ENCODE measurements at places on chromosomes 5 and 9.

DNA sequence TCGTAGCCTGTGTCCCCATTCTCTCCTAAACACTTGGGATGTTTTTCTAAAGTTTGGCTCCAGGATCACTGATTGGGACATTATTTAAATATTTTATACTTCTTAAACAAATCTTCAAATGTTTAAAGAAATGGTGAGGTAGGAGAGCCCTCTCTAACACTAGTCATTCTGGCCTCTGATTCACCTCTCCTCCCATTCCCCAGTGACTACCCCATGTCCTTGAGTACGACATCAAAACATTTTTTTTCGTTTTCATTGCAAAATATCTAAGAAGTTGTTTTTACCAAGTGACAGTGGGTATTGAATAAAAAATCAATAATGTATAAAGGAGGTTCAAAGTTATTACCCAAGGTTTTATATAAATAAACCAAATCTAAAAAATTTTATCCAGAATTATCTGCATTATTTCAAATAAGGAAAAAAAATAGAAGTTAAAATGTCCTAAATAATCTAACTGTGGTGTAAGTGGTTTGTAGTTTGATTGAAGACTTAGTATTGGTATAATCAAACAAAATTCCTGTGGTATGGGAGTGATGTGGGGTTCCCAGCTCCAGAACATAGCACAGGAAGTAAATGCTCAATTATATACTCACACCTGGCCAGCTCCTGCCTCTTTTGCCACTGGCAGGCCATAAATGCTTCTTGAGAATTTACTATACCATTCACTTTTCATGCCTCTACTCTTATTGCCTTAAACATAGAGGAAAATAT lies 51.1 kb downstream of the MAST4 start:
- no peak for DNase-seq

DNA sequence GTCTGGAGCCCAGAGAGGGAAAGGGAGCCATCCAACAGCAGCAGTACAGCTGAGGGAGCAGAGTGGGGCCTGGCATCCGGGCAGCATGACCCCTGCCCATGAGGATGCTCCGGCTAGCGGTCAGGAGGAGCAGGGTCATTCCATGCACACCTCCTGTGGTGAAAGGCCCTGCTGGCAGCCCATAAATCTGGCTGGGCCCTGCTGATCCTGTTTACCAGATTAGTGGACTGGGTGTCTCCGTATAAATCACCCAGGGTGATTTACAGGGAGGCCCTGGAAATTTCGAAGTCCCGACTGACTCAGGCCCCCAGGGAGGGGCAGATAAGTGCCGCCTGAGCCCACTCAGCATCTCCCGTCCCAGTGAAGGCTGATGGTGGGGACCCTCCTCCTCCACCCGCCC lies 117.6 kb upstream of the HAND1 start:
- DNase-seq = no peak

GRCh38 chr5:98490348-98490747 lies 283.1 kb upstream of the RGMB start:
- no peak for DNase-seq

GRCh38 chr9:7777771-7778170 lies 21.8 kb downstream of the DMAC1 start:
- DNase-seq = no peak

- DNase-seq = no peak
Measured at GRCh38 chr9:109251080-109251775, 69.6 kb downstream of the EPB41L4B start.

DNA sequence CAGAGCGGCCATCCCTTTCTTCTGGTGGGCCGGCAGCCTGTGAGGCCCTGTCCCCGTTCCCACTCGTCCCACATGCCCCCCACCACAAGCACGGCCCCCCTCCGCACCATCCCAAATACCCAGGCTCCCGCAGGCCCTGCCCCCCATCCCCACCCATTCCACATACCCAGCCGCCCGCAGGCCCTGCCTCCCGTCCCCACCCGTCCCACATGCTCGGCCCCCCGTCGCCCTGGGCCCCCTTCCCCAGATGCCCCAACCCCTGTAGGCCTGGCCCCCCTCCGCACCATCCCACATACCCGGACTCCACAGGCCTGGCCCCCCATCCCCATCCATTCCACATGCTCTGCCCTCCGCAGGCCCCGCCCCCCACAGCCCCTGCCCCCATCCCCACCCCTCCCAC lies 11.5 kb downstream of the SLC6A19 start:
- DNase-seq = no peak

DNA sequence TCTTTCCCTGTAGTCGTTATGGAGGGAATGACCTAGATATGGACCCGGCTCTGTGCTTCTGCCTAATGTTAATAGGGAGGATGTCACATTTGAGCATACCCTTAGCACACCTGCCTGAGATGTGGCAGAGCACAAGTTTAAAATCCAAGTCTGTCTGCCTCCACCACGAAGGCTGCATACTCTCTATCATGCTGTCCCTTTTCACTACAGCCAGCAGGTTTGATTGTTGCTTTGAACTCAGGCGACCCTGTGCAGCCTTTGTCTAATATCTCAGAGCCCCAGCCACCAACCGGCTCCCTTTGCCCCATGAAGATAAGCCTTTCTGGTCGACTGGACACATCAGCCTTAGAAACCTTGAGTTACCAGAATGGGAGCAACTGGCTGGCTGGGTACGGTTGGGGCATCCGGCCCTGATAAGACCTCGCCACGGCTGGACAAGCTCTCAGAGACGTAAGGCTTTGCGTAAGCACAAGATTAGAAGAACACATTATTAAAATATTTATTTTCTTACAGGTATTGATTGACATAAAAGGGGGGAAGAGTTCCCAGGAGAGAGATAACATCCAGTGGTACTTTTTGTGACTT lies 222.0 kb upstream of the TRIM32 start:
- DNase-seq = no peak

GRCh38 chr5:79191457-79191856 lies 44.5 kb upstream of the JMY start:
- DNase-seq = no peak

DNA sequence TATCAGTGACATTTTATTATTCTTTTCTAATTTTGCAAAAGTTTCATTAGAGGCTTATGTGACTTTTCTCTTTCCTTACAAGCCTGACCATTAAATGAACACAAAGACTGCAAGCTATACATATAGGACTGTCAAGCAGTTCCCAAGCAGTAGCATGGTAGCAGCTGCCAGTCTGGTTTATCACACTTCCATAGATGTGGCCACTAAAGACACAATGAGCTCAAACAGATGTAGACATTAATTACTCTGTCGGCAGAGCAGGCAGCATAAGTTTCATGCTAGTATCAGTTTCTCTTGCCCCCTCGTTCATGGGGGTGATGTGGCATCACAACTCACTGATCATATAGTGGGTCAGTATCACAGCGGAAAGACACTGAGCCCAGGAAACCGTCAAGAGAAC lies 89.5 kb downstream of the CDH10 start:
- no peak for DNase-seq

DNA sequence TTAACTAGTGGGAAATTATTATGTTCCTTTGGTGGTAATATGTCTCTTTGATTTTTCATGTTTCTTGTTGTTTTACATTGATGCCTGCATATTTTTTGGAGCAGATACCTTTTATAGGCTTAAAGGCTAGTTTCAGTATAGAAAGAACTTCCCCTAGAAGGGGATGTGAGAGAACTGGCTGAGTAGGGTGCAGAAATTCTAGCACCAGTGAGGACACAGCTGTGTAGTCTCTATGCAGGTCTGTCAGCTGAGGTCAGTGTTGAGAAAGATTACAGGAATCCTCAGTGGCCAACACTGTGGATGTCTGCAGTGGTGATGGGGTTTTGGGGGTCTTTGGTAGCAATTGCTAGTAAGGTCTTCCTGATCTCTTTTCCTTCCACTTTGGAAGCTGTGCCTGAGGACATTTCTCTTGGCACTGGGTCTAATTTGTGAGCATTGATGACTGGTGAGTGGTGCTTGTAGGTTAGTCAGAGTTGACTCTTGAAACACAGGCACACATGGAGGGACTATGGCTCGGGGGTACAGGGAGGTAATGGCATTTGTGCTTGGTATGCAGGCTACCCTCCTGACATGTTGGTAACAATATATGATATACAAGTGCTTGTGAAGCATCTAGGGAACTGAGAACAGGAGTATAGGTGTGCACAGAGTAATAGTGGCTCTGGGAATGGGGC lies 221.4 kb downstream of the SPATA31D1 start:
- DNase-seq = no peak

GRCh38 chr9:86902991-86903733 lies 44.1 kb downstream of the GAS1 start:
- no peak for DNase-seq

DNA sequence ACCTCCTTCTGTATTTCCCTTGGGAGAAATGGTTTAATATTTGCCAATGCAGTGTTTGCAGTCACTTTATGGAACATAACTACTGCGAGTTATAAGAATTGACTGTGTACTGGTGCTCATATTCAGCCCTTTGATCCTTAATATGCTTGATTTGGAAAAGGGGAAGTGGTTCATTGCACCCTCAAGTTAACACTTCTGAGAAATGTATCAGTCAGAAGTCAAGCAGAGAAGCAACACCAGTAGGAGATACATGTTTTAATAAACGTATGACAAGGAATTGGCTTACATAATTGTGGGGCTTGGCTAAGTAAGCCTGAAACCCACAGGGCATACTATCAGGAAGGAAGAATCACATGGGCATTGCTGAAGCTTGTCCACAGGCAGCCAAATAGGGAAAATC lies 131.0 kb upstream of the SPRY4 start:
- DNase-seq = no peak

GRCh38 chr9:112119225-112120029 lies 55.7 kb downstream of the SUSD1 start:
- no peak for DNase-seq

DNA sequence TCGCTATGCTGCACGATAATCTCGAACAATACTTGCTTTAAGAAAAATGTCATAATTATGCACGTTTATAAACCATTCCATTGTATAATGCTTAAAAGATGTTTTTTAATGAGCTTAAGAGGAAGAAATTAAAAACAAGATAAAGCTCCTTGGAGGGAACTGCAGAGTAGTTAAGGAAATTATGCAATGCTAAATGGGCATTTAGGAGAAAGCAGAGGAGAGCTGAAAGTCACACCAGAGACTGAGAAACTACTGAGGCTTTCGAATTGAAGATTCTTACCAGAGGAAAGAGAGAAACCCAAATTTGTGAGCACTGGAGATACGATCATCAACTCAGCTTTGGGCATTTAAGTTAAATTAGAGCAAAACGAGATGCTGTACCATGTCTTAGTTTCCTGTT lies 119.4 kb downstream of the CDH10 start:
- DNase-seq = no peak

DNA sequence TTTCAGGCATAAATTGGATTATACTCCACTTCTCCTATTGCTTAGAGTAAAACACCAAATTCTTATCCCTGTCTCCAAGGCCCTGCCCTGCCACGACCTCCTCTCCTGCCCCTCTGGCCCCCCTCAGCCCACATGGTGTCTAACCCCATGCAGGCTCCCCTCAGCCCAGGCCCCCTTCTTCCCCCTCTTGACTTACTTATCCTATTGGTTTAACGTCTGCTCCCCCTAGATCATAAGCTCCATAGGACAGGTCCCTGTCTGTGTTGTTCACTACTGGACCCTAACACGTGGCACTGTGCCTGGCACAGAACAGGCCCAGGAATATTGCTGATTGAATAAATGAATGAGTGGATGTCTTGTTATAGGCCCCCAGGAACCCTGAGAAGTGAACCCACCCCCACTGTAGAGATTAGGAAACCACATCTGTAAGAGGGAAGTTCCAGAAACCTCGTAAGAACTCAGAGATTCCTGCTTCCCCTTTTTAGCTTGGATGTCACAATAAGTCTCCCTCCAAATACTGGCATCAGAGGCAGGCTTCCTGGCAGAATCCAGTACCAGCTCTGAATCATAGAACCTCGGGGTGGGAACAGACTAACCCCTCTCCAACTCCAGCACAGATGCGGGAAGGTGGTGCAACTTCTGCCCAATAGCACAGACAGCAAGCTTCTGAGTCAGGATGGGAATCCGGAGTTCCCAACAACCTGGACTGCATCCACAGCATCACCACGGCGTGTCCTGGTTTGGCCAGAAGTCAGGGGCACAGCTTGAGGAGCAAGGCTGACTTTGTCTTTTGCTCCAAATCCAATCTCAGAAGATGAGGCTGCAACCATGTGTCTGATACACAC lies 31.5 kb downstream of the HRH2 start:
- DNase-seq = no peak

DNA sequence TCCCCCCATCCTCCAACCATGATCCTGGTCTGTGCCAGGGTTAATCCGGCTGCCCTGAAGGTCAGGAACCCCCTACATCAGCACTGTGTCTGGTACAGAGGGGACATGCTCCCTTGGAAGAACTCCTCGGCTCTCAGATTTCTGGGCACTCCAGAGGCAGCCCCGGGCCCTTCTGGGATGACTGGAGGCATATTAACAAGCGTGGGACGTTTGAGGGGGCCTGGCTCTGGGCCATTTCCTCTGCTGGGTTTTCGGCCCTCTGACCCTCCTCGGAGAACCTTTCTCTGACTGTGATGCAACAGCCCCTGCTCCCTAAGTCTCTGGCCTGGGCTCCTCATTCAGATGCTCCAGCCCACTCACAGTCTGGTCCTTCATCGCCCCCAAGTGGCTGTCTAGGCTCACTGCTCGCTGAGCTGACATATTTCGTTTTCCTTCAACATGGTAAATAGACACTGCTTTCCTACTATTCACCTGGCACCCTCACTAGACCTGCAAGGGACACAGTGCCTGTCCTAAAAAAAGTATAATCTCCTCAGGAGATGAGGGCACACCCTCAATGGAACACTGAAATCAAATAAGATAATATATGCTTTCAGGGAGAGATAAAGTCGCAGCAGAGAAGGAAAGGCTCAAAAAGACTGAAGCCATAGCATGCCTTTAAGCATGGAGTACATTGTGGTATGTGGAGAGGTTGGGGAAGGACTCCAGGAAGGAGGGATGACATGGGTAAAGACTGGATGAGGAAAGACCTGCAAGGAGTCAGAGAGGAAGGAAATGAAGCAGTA lies 404.7 kb upstream of the TRPC7 start:
- DNase-seq = no peak

- DNase-seq = no peak
Measured at GRCh38 chr9:35227284-35227683, 65.5 kb downstream of the UNC13B start.

DNA sequence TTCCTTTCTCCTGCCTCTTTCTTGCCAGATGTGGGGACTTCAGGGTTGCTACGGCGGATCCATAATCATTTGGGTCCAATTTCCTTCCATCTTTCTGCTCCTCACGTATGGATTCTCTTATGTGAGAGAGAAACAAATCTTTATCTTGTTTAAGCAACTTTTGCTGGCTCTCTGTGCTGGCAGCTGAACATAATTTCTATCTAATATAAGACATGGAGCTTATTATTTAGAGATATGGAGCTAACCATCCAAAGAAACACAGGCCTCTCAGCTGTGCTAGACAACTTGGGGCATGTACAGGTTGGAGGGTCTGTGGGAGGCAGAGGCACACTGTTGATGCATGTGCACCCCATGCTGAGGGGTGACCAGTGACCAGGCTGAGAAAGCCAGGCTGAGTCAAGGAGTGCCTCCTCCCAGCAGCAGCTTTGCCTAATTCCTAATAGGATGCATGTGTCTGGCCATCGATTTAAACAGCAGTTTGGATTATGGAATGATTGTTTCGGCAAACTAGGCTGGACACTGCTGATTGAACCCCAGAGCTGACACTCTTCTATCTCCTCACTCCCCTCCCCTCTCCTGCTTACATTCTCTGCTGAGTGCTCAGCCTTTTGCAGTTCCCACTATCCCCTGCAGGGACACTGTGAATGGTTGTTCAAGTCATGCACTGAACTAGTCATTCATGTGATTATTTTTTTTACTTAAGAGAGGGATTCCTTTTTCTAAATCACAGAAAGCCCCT lies 195.8 kb downstream of the ERCC6L2 start:
- DNase-seq = no peak

GRCh38 chr5:179405426-179406030 lies 60.3 kb upstream of the ADAMTS2 start:
- DNase-seq = no peak

Data from stimulated activated CD8-positive, alpha-beta memory T cell treated with anti-CD3 and anti-CD28 coated beads, Interleukin-15, amount 100 ng/mL, for 24 hours (primary cell).